NCI-H2029 (cell line): ENCODE measurements at places on chromosomes 3 and 15.
A peak's percentile ranks its signal among the peaks of the same experiment; 100 is the strongest.

- peak; percentile 20 for DNase-seq
Measured at GRCh38 chr15:63891079-63891767, 57.5 kb upstream of the HERC1 start.

DNA sequence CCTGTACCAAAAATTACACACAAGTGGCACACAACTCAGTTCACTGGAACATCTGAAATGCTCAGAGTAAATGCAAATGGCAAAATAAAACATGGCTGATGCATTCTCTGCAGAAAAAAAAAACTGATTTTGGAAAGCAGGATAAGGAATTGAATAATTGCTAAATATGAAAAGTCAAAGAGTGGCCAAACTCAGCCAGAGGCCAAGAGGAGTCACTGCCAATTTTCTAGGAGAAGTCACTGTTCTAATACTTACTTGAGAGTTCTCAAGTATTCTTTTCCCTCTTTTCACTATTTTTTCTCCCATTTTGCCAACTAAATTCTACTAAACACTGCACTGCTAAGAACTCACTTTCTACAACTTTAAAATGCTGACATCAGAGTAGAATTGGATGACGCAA is 1018.6 kb downstream of the TUSC7 start:
- DNase-seq: no peak

- no peak for DNase-seq
Measured at GRCh38 chr3:183275418-183275817, 22.4 kb downstream of the B3GNT5 start.

DNA sequence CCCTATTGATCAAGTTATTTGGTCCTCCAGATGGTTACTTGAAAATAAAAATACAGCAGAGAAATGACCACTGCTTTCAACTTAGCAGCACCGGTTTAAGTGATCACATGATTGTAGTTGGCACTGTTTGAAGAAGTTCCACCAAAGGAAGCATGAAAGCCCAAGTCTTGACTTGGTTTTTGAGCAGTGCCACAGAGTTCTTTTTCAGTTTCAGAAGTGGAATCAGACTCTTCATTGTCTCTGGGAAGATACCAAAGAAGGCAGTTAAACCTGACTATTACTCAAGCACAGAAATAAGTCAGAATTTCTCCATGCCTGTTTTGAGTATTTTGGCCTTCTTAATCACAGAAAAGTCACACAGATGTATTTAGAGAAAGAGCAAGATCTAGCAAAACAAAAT is 66.7 kb downstream of the BBX start:
- no peak for DNase-seq

DNA sequence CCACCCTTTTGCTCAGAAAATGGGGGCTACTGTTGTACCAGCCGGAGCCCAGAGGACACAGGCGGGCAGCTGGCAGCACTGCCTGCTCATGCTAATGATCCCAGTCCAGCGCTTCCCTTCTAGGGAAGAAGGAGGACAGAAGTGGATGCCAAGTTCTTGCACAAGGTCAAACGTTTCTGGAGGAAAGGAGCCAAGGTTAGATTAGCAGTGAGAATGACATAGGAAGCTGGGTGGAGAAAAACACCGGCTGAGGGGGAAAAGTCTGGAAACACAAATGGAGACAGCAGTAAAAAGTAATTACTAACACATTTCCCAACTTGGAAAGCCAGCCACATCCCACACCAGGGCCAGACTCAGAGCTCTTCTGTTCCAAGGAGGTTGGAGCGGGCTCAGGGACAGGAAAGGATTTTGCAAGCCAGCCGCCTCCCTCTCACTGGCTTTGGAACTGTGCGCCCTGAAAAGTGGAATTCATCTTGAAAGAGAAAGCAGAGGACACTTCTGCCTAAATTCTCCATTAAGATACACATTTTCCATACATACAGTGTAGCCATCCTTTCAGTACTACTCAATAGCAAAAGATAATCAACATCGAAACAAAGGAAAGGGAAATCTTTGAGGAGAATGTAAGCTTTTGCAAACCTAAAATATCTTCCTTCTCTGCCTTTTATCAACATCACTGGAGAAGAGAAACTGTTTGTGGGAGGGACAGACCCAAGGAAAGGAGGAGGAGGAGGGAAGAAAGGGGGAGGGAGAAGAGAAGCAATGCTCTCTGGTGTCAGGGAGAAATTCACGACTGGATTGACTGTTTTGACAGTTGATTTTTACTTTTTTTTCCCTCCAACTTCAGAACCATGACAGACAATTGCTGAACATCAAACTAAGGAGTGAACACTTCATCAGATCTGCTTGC is 133.6 kb downstream of the CD47 start:
- no peak for DNase-seq

- DNase-seq: no peak
Measured at GRCh38 chr15:90686435-90687218, 30.5 kb upstream of the BLM start.

DNA sequence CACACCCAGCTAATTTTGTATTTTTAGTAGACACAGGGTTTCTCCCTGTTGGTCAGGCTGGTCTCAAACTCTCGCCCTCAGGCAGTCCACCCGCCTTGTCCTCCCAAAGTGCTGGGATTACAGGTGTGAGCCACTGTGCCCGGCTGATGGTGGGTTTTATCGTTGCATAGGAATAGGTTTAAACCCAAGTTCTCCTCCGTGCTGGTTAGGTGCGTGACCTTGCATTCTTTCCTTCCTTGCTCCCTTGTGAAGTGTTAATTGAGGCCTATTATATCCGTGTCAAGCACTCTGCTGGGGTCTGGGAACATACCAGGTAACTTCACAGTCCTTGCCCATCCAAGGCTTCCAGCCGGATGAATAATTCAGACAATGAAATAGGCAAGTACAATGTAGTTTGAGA is 19.3 kb upstream of the ETV5 start:
- no peak for DNase-seq

GRCh38 chr3:70615286-70615685 is 302.8 kb upstream of the MDFIC2 start:
- DNase-seq: no peak

DNA sequence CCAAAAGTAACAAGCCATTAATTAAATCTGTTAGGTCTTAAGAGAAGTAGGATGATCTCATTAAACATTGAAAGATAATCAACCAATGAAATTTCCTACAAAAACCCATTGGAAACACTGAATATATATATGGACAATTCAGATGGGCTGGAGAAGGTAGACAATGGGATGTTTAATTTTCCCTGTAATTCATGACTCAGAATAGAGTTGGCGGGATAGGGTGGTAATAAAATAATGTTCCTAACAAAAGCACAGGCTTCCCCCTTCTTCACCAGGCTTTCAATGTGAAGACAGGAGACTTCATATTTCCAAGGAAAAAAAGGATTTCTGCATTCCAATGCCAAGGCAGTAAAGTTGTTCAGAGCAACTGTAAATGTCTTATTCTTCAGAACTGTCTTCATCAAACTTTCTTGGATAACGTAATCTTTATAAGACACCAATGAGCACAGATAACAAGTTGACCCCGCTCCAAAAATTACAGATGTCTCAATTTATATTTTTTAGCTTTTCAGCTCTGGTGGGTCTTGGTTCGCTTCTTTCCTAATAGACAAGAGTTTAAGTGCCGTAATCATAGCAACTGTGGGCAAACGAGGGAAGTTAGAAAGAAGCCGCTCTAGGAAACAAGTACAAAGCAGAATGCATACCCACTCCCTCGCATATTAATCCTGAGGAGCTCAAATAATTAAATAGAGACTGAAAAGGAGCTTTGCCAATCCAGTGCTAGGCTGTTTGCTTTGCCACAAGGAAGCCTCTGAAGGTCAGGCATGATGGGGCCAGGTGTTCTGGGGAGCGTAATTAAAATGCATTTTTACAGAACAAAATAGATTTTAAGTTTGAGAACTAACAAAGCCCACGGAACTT is 377.0 kb downstream of the FOXP1 start:
- no peak for DNase-seq

DNA sequence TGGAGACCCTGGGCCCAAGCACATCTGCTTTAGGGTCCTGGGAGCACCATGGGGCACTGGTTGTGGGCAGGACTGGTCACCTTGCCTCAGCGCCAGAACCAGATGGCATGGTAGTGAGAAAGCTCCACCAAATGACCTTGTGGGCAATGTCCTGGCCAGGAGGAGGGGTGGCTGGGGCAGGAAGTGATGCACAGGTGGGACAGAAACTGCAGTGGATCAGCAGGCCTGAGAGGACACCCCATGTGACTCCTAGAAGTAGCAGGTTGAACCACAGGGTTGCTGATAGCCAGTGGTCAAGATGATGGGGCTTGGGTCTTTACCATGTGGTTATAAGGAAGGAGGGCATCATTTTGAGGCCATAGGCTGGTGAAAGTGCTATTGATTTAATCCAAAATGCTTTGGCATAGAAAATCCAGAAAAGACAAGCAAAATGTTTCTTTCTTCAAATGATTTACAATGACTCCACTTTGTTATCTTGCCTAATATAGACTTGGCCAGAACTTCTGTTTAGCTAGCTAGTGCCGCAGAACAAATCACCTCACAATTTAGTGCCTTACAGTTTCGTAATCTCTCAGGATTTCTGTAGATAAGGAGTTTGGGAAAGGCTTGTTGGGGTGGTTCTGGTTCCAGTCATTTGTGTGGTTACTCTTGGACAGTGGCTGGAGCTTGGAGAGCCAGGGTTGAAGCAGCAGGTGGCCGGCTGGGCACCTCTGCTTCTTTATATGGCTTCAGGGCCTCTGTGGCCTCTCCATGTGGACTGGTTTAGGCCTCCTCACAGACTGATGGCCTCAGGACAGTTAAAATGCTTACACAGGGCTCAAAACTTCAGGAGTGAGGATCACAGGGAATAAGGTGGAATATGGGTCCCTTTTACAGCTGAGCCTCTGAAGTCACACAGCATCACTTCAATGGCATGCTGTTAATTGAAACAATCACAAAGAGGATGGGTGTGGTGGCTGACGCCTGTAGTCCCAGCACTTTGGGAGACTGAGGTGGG is 27.5 kb downstream of the TMEM158 start:
- no peak for DNase-seq
